ENCODE measurements at places on chromosomes 7 and 10. TPM values are rescaled to one million over a fixed set of nuclear protein-coding genes. Genes with fewer than 3 reads are reported as not detected.

- DNase-seq, result no peak
Measured at GRCh38 chr10:26385443-26385842, 52.7 kb upstream of the APBB1IP start.

GRCh38 chr10:76136961-76137360, 705.5 kb downstream of the LRMDA start:
- DNase-seq, result no peak

Gene UBTD1
- 17.3 TPM for total RNA-seq

DNA sequence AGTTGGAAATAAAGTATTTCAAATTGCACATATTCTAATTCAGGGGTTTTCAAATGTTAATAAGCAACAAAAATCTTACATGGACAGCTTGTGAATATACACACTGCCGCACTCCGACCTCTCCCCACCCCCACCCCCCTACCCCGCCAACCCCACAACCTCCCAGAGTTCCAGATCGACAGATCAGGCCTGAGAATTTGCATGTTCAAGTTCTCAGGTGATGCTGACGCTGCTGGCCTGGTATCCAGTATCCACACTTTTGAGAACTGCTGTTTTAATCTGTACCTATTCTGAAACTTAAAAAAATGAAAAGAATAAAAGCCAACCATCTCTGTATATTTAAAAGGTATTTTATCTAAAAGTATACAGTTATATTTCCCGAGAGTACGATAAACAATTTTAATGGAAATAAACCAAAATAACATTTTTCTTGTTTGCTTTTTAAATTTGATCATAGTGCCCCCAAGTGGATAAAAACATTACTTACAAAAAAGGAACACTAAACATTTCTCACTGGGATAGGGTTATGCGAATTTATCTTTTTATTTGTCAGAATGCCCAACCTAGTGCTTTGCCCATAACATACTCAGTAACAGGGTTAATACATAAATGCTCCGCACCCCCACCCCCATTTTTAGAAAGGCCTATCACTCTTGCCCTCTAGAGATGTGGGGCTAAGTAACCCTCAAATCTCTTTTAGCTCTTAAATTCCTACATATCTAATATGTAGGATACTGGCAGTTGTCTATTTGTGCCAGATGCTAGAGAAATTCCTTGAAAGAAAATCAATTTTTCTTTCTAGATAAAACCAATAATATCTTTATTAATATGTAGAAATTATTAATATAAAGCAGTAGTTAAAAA, 166.3 kb downstream of the RNF133 start:
- DNase-seq, result no peak

Gene DPCD
- total RNA-seq, result 13.8 TPM

Gene CRYGN
- total RNA-seq, result 1.3 TPM

DNA sequence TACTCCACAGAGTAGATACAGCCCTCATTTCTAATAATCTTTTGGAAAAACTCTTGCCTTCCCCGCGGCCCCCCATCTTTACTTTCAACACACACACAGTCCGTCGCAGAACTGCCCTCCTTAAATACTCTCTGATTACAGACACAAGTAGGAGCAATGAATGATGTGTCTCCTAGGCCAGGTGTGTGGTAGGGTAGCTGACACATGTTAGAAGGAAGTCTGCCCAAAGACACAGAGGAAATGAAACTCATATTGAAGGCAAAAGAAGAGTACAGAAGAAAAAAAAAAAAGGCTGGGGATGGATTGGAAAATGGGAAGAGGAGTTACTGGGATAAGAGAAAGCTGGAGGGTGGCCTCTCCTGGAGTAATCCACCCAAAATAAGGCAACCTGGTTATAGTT, 14.6 kb downstream of the OPALIN start:
- no peak for DNase-seq

DNA sequence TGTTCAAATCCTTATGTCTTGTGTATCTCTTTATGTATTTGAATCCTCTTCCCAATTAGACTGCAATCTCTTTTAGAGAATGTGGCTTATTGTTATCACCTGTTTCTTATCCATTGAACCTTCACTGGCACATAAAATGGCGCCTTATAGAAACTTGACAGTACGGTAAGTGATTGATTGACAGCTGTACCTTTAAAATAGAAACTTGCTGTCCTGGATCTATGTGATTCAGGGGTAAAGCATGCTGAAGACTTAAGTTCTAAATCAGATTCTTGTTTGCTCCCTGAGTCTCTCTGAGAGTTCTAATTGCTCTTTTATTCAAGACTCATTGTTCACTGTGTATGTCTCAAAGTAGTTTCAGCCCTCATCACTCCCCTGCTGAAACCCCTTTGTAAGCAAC, 91.3 kb downstream of the CACNB2 start:
- peak; percentile 4 for DNase-seq

GRCh38 chr10:24926557-24926956, 25.8 kb downstream of the PRTFDC1 start:
- DNase-seq, result no peak

DNA sequence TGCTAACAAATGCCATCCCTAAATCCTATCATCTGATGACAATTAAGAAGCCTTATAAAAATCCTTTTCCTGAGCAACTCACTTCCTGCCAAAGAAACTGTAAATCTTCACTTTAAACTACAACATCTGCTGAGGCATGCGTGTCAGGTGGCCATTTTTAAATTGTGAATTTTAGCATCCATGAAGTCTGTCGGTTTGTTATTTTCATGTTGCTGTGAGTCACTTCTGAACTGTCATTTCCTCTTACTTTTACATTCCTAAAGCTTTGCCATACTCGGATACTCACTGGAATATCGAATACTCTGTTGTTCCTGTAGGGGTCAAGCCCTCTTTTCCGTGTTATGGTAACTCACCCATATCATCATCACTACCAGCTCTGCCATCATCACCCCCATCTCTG, 34.3 kb upstream of the TMEM26 start:
- DNase-seq, result no peak

DNA sequence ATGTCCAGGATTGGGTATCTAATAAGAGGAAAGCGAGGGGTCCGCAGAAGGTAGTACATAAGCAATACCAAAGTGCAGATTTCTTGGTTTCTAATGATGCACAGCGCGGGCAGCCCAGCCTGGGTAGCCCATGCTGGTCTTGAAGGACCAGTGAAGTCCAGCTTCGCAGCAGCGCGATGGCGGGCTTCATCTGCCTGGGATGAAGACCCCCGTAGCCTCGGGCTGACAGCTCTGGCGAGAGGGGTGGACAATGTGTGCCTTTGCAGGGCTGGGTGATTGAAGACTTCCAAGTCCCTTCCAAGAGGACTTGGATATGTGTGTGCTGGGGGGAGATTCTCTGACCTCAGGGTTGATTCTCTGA, 2.2 kb downstream of the SORCS3 start:
- DNase-seq, result peak; percentile 86

Data from esophagus muscularis mucosa (tissue), 4 donors.